ENCODE measurements at places on chromosomes 3 and 15.

DNA sequence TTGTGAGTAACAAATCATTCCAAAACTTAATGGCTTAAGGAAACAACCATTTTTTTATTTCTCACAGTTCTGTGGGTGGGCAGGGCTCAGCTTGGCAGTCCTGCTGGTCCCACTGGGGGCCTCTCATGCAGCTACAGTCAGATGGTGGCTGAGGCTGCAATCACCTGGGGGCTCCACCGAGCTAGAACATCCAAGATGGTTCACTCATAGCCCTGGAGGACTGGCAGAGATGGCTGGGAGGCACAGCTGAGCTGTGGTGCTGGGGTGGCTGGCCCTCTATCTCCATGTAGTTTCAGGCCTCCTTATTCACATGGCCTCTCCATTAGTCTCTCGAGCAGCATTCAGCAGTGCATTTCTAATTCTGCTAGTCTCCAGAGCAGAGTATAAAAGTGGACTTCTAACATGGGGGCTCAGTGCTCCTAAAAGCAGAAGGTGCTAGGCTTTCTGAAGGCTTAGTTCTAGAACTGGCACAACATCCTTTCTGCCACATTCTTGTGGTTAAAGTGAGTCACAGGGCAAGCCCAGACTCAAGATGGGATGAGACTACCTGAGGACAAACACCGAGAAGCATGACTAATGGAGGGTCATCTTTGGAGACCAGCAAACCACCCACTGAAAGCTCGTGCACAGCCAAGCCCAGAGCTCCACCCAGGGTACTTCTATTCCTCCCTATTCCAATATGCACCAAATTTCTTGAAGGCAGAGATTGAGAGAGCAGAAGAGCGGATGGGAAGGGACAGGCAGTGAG, 6.3 kb downstream of the CAV3 start:
- DNase-seq = no peak

DNA sequence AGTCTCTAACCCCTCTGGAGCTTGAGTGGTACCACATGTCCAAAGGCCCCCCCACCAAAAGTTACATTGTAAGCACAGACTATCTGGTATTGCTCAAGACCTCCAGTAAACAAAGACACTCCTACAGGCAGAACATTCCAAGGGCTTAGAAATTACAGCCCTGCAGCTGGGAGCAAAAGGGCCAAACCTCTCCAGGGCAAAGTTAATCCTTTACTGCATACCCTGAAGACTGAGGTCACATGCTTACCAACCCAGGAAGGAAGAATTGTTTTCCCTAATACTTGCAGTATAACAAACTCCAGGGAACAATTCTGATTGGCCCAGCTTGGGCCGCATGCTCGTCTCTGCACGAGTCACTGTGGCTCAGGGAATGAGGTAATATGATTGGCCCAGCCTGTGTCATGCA, 266.1 kb upstream of the NR2F2 start:
- no peak for DNase-seq

GRCh38 chr3:138118612-138119422, 3.4 kb upstream of the DZIP1L start:
- DNase-seq = peak; percentile 23

DNA sequence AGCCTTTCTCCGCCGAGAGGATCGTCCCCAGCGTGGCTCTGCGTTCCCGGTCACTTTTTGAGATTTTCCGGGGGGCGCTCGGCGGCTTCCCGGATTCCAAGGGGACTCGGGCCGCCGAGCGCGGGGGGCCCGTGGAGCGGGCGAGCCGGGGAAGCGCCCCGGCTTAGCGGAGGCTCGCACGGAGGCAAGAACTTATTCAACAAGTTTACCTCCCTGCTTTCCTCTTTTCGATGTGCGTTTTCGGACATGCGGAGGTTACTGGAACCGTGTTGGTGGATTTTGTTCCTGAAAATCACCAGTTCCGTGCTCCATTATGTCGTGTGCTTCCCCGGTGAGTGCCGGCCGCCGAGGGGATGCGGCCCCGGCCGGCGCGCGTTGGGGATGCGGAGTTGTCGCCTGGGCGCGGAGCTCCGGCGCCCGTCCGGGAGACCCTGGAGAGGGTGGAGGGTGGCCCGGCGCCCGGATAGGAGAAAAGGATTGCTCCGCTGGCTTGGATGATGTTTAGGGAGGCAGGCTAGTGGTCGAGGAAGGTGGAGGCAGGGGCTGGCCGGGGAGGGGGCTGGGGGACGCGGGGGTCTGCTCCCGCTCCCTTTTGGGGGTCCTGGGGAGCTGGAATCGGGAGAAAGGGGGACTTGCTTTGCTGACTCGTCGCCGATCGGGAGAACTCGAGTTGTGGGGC, 810 bp downstream of the PTPRG start:
- no peak for DNase-seq

GRCh38 chr3:160369784-160370183, 29.2 kb downstream of the IFT80 start:
- no peak for DNase-seq

DNA sequence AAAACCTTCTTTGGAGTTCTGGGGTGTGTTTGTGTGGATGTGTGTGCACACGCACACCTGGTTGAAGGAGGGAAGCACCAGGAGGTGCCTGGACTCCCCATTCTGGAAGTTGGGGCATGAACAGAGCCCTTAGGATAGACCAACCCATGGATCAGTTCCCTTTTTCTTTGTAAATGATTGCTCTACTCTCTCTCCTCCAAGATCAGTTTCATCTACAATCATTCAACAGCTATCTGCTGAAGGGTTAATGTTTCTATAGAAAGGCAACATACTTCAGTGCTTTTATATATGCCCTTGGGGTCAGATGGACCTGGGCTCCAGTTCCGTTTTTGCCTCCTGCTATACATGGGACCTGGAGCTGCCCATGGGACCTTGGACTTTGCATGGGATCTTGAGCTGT, 352.1 kb upstream of the CFAP20DC start:
- no peak for DNase-seq

DNA sequence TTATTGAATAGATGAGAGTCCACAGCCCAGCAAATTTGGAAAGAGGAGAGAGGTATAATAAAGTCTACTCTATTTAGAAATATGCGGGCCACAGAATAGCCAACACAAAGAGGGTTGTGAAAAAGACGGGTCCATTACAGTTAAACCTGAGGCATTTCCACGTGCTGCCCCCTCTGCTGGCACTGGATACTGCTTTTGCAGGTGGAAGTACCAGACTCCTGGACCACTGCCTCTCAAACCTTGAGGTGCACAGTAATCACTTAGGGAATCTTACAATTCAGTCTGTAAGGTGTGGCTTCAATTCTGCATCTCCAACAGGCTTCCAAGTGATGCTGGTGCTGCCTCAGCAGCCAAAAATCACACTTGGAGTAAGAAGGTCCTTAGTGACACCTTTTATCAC, 3.0 kb upstream of the TFDP2 start:
- DNase-seq = no peak

- DNase-seq = no peak
Measured at GRCh38 chr3:136343446-136343845, 93.3 kb downstream of the PCCB start.

GRCh38 chr15:59051873-59052861, 52.8 kb upstream of the CCNB2 start:
- DNase-seq = no peak

- DNase-seq = no peak
Measured at GRCh38 chr3:31250116-31250777, 282.5 kb upstream of the STT3B start.

DNA sequence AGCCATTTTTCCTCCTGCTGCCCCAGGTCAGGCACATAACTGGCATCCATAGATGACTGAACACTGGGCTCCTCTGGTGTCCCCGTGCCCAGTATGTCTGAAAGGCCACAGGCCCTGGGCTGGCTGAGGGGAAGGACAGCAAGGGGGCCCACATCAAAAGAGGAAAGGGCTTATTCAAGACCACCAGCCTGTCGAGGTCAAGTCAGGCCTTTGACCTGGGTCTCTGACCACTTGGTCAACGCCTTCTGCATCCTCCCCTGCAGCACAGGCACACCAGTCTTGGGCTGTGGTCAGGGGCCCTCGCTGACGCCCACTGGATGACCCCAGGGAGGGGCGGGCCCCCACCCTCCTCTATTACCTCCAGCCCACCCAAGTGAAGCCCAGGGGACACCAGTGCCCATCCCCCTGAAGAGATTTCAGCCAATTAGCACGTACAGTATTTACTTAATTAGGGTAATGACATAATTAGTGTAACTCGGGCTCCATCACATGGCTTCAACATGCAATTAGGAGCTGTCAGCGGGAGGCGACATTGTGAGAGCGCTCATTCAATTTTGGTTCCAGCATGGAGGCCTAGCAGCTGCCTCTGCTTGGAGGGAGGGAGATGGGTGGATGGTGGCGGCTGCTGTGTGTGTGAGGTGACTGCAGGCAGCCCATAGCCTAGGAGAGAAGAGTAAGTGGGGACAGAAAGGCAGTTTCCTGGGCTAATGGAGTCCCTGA, 13.5 kb upstream of the DNAH1 start:
- no peak for DNase-seq

DNA sequence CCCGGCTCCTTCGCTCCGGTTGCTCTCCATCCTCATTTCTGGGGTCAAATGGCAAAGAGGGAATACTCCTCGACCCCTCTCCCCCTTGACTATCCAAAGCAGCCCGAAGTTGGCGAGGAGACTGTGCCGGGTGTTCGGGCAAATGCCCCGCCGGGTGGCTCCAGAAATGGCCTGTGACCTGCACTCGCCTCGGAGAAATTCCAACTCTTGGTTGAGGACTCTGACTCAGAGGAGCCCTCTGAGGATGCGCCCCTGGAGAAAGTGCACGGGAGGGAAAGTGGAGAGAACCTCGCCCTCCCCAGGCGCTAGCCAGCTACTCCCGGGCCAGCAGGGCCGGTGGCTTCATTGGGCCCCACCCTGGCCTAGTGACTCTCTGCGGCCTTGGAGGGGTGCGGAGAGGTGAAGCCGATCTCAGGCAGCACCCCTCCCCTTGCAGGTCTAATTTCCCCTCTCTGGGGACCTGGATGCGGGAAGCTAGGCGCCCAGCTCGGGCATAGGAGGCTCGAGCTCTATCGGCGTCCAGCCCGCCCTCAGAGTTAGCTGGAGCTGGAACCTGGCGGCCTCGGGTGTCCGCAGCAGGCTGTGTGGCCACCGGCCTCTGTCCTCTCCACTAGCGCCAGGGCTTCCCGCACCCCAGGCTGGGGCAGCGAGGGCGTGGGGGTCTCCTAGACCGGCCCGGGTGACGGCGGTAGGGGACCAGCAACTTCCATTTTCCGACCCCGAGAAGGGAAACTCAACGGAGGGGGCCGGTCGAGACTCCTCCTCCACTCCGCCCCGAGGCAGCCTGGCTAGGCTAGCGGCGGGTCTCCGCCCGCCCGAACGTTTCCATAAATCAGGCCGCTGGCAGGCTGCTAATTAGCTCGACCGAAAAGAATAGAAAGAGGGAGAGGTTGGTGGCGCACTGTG, 29.4 kb downstream of the NR2F2 start:
- DNase-seq = no peak

DNA sequence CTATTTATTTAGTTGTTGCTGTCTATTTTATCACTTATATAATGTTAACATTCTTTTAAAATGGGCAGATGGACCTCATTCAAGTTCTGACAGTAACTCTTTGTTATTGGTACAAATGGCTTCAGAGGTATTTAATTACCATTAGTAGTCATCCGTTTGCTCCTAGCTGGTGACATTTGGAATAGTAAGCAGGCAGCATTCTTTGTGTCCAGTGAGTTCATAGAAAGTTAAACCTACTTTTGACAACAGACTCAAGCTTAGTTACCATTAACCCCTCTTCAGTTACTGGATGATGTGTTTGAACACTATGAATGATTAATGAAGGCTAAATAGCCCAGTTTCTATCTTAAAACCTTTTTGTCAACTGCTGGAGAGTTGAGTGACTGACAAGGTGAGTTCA, 500.7 kb upstream of the ATP11B start:
- no peak for DNase-seq

DNA sequence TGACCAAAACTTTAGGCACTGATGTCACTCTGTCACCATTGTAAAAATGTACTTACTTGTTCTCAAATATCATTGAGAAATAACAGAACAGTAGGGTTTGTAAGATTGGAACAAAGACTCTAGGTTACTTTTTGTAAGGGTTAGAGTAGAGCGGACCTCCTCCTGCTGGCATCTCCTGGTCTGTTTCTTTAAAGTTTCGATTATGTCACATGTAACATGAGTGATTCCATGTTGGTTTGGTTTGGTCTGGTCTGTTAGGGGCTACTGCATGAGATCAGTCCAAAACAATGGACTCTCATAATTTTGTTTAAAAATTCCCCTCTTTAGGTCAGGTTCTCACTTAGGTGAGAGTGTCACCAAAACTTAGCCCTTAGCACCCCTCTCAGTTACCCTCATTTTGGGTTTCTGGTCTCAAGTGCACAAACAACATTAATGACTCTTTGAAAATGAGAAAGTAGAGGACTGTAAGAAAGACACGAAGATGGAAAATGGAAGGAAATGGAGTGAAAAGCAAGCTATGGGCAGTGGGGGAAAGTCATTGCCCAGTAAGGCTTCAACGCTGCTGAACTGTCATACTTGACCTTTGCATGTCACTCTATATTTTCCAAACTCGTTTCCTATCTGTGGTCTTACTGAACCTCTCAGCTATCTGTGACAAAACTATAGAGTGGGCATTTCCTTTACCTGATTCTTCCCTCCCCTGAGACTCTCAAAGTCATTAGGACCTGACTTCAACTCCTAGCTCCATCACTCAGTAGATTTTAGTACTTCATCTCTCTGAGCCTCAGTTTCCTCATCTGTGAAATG, 52.7 kb downstream of the LDHAL6B start:
- no peak for DNase-seq

DNA sequence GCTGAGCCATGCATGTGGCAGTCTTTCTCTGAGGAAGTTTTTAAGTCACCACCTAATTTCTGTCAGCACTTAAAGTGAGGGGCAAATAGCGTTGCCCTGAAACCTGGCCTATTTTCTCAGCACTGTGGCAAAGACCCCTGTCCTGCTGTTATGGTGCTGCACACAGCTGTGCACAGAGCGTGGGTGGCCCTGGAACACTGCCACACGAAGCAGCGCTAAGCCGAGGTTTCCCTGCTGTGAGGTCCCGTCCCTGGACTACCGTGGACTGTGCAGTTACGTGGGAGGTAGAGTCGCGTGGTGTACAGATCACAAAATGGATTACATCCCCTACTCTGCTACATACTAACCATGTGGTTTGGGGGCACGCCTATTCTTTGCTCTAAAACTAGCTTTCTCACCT, 101.6 kb upstream of the NR2E3 start:
- DNase-seq = no peak

DNA sequence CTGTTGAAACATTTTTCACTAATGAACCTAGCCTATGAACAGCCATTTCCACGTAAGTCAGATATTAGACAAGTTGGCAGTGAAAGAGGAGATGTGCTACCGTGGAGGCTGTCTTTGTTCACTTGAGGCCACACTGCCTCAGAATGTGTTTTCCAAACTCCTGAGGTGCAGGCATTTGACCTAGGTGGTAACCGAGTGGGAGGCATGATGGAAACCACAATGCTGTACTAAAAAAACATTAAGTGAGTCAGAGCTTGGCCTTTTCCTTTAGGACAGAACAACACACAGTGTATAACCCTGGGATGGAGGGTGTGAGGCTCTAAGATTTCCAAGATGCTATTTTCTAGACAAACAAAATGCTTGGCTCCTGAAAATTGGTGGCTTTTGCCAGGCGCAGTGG, 406.3 kb downstream of the SOX2 start:
- DNase-seq = no peak

- DNase-seq = no peak
Measured at GRCh38 chr3:183492849-183493179, 62.7 kb downstream of the KLHL6 start.

Data from activated CD8-positive, alpha-beta memory T cell treated with anti-CD3 and anti-CD28 coated beads for 48 hours (primary cell).